ENCODE measurements at places on chromosomes 3 and 15.

- no peak for DNase-seq
Observed at GRCh38 chr3:94137377-94137776, 74.5 kb downstream of the NSUN3 start.

GRCh38 chr3:12005951-12006625, 1.9 kb downstream of the SYN2 start:
- no peak for DNase-seq

DNA sequence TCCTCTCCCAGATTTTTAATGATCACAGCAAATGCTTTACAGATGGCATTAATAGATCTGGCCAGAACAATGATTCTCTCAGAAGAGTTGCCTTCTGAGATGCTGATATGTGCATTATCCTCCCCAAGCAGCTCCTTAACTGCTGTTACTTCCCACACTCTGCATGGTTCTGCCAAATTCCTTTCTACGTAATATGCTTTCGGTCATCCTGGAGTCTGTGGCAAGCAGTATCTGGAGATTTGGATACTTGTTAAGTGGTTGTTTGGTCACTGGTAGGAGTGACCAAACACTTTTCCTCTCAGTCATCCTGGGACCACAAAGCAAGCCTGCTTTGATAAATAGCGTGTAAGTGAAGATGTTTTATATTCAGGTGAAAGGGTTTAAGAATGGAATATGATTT, 71.1 kb upstream of the CCNL1 start:
- no peak for DNase-seq

DNA sequence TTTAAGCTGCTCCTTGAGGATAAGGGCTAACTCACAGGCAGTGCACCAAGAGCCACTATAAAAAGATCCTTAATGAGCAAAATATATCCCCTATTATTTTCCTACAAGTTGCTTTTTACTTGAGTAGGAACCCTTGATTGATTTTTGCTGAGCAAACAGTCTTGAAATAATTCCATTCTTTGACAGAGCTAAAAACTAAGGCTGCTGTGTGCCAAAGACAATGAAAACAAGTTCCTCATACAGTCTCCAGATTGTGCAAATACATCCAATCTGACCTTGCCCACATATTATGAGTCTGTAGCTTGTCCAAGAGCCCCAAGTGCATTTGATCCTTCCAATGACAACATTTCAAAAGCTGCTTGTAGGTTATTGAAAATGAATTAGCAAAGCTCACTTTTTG, 15.0 kb downstream of the PRKAR2A start:
- DNase-seq, result no peak

GRCh38 chr3:178504128-178504527, 32.1 kb upstream of the KCNMB2 start:
- no peak for DNase-seq

GRCh38 chr3:79473993-79474392, 293.8 kb downstream of the ROBO1 start:
- no peak for DNase-seq

- DNase-seq, result no peak
Observed at GRCh38 chr3:30448450-30449289, 157.7 kb upstream of the TGFBR2 start.

GRCh38 chr3:70856414-70857162, 544.1 kb upstream of the MDFIC2 start:
- DNase-seq, result no peak

GRCh38 chr3:141386611-141387111, 18.4 kb downstream of the ZBTB38 start:
- DNase-seq, result no peak

DNA sequence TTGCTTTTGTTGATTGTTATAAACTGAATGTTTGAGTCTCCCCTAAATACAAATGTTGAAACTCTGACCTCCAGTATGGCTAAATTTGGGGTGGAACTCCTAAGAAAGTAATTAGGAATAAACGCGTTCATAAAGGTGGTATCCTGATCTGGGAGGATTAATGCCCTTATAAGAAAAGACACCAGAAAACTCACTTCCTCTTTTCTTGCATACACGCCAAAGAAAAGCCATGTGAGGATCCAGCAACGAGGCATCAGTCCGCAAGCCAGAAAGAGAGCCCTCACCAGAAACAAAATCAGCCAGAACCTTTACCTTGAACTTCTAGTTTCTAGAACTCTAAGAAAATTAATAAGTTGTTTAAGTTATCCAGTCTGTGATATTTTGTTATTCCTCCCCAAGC, 37.4 kb upstream of the AZI2 start:
- no peak for DNase-seq

- no peak for DNase-seq
Observed at GRCh38 chr3:46281551-46281950, 39.3 kb downstream of the CCR3 start.

DNA sequence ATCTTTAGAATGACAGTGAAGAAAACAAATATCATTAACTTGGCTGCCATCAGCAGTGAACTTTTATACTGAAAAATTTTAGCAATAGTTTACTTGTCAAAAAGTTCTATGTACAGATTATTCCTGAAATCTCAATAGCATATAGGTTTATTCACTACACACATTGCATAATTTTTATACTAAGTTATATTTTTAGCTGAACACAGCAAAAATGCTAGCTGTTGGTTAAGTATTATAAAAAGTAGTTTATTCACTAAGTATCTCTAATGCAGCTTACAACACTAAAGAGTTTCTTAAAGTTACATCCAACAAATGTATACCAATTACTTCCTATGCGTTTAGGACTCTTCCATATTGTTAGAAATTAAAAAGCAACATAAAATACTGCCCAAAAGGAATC, 131.9 kb downstream of the SCAPER start:
- DNase-seq, result no peak

- no peak for DNase-seq
Observed at GRCh38 chr15:64895285-64896065, 16.2 kb upstream of the ANKDD1A start.

DNA sequence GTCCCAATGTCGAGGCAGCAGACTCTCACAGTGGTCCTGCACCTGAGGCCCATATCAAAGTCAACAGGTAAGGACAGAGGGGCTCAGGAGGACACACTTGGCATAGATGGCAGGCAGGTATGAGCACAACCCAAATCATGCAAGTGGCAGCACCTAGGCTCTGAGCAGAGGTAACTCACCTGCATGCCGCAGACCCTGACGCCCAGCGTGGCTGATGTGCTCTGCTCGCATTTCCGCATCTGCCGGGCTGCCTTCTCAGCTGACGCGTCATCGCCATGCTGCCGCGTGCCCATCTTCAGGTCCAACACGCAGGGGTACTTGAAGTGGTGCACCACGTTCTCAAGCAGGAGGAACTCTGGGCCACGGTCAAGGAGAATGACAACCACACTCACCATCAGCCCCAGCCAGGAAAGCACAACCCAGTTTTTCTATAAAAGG, 4.2 kb upstream of the GMPPB start:
- DNase-seq, result no peak

DNA sequence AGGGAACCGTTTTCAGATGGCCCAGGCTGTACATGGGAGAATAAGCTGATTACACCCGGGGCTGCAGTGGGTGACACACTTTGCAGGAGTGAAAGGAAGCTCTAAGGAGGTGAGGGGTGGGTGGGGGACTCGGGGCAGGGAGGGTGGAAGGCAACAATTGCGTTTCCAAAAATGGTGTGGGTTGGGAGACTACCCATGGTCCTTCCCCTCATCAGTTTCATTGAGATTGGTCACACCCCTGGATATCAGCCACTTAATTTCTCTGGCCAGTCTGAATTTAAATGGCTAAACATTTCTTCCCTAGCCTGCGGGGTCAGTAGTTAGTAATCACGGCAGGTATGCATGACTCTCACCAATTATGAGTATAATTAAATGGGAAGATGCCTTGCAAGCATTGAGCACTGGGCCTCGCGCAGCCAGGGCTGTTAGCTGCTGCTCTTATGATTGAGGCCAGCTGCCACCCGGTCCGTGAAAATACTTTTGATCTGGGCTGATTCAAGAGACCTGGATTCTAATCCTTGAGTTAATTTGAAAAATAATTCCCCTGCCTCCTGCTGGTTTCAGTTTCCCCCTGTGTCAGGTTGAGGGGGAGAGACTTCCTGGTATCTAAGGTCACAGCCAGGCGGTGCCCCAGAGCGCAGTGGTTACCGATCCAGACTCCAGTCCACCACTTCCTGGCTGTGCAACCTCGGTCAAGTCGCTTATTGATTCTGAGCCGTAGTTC, 23.3 kb downstream of the SLC6A6 start:
- DNase-seq, result no peak

DNA sequence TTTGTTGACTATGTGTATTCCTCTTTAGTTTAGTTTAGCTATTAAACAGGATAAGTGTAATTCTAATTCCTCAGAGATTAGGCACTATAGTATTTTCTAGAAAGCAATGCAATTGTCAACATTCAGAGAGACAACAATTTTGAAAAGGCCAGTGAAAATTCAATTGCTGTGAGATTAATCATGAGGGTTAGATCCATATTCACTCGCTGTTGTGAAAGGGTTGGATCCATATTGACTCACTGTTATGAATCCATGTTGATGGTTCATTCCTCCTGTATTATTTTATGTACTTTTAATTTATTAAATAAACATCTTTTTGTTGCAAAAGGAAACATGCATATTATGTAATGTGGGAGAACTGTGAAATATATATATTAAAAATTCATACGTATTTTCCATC, 641 bp downstream of the TRAT1 start:
- DNase-seq, result no peak

GRCh38 chr3:87367736-87368135, 91.4 kb upstream of the POU1F1 start:
- DNase-seq, result no peak

GRCh38 chr3:161054860-161055604, 50.1 kb downstream of the B3GALNT1 start:
- DNase-seq, result no peak

GRCh38 chr15:61158504-61159407, 70.3 kb downstream of the RORA start:
- DNase-seq, result no peak

DNA sequence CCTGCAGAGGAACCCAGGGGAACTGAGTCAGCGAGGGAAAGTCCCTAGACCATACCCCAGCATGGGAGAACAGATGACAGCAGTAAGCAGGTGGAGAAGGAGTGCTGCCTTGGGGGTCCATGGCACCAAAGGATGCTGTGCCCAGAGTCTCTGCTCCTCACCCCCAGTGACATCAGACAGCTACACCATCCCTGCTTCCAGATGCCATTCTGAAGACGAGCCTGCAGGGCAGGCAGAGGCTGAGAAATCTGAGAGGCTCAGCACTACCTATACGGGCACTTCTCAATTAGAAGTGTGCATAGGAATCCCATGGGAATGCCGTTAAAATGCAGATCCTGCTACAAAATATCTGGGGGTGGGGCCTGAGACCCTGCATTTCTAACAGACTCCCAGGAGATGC, 211.3 kb upstream of the NSMCE3 start:
- no peak for DNase-seq

DNA sequence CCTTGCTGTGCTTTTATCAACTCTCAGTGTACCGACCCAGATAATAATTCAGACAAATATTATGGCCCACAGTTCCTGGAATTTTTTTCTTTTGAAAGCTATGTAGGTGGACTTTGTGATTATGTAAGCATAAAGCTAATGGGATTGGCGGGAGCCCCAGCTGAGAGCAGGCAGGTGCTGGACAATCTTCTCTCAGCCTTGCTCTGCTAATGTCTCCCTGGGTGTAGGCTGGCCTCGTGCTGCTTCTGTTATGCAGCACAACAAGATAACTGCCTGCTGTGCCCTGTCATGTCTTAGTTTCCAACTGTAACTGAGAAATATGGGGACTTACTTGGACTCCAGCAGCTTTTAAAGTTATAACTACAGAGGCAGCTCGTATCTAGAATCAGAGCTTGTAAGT, 415.0 kb downstream of the PDCD6IP start:
- DNase-seq, result no peak

GRCh38 chr15:56989411-56989924, 71.0 kb downstream of the TCF12 start:
- DNase-seq, result no peak

DNA sequence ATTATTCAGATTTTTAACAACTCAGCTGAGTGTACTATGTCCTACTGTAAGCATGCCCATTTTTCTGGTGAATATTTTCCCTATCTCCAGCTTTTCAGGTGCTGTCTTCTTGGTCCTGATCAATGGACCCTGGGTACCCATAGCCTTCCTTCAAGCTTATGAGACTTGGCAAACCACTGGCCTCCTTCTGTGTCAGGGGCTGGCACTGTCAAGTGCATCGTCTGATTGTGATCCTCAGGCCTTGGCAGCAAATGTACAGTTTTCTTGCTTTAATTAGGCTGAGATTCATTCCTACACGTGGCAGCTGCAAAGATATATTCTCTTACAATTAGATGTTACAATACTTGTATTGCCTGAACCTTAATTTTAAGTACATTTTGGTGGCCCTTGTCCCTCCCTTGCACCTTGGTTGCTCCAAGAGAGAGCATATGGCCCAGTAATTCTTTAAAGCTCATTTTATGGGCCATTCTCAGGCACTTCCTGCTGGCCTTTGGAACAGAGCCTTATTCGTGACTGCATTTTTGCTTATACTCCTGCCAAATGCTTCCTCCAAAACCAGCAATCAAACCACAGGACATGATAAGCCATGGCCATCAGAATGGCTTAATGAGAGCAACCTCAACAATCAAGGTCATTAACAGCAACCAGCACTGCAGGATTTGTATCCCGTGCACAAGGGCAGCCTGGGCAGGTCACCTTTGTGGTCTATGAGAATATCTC, 179.9 kb downstream of the CNTN6 start:
- no peak for DNase-seq

DNA sequence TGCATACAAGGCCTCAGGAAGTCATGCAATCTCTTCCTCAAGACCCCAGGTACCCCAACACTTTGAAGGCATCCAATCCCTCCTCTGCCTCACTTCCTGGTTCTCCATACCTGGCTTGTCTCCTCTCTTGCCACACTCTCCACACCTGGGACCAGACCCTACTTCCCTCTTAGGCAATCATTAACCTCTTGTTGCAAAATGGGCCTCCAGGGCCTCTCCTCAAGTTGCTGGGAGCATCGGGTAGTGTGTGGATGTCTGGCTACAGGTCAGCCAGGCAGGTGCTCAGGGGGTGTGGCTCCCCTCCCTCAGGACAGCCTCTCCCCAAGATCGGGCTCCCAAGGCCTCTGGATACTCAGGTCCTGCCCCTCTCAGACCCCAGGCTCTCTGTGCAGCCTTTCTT, 8.6 kb downstream of the PLA2G4E start:
- no peak for DNase-seq

GRCh38 chr3:11413071-11413470, 140.9 kb downstream of the ATG7 start:
- no peak for DNase-seq

DNA sequence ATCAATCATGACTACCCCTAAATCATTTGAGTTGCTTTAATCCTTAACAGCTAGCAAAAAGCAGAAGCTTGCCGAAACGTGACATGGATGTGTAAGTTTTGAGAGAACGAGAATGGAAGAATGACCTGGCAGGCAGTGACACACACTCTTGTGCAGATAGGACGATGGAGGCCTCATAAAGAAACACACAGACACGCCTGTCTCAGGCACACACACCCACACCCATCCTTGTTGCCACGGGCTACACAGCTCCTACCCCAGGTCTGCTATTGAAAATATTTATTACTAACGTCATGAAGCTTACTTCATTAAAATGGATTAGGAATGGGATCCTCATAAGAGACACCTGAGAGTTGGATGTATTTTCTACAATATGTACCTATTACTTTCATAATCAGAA, 8.5 kb downstream of the MYO5C start:
- no peak for DNase-seq
